Left cardiac atrium (tissue), 4 donors: ENCODE measurements at places on chromosomes 5 and 9. TPM values are rescaled to one million over a fixed set of nuclear protein-coding genes. Genes with fewer than 3 reads are reported as not detected.

Gene BRINP1
- total RNA-seq: 0.44 TPM

Gene TMC1
- total RNA-seq: not detected

Gene ACSL6
- 1.6 TPM for total RNA-seq

Gene MTAP
- 21.3 TPM for total RNA-seq

Gene FCN2
- total RNA-seq: 2.0 TPM

Gene IL9
- not detected for total RNA-seq

Gene HMCN2
- total RNA-seq: 4.6 TPM

Gene PCA3
- total RNA-seq: not detected

Gene CDH6
- 2.3 TPM for total RNA-seq

GRCh38 chr9:126389992-126390391, 63.4 kb downstream of the MVB12B start:
- DNase-seq: no peak

GRCh38 chr9:136857166-136857565, 5.0 kb downstream of the MAMDC4 start:
- DNase-seq: peak; percentile 18

DNA sequence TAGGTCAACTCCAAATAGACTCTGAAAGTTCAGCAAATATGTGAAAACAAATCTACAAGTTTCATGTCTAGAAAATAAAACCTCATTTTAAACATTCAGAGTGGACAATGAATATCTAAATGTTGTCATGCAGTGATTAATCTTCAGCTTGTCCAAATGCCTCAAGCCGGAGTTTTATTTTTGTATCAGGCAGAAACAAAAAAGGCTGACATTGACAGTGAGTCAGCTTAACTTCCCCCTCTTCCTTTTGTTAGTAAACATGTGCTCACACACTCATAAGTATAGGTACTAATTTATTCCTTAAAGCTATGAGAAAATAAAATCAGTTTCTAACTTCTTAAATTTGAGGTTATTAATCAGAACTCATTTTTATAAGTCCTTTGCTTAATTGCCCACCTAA, 467.9 kb upstream of the DAB2 start:
- DNase-seq: no peak

- no peak for DNase-seq
These were observed 266.1 kb downstream of the SMARCA2 start for GRCh38 chr9:2281031-2281802.

DNA sequence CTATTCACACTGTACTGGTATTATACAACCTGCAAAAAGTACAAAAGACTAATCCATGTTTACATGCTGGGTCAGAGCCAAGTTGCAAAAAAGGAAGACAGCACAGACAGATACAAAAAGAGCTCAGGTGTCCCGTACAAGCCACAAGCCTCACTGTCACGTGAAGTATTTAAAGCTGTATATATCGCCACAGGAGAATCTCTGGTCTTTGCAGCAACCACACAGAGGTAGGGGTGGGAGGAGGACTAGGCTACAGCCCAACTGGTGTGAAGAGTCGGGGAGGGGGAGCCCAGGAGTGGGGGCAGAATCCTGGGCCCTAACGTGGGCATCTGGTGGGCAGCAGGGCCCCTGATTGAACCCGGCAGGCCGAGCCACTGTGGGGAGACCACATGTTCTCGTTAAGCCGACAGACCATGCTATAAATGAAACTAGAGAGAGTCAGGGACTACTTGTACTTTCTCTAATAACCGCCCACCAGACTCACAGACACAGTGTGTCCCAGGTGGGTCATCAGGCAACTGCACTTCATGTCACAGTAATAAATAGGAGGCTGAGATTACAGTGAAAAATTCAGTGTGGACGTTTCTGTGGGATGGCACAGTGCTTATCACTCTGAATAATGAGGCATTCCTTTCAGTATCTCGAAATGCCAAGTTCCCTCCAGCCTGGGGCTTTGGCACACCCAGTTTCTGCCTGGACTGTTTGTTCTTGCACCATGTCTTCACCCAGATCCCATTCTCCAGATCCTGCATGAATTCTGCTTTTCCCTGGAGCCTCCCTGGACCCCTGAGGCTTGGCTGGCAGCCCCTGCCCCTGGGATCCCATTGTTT, 79.3 kb upstream of the SH3PXD2B start:
- DNase-seq: no peak

DNA sequence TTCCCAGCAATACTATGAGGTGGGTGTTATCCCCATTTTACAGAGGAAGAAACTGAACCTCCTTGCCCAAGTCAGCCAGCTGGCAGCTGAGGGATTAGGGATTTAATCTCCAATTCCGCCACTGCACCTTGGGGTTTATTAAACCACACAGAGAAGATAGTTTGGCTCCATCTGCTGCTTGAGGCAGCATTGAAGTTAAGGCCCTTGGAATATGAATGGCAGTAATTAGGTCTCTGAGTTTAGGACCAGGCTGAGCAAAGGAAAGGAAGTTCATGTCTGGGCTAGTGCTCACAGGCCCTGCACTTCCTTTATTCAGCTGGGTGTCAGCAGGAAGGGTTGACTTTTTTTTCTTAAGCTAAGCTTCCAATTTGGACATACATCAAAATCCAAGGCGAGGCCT, 86.9 kb upstream of the GDNF start:
- DNase-seq: no peak

DNA sequence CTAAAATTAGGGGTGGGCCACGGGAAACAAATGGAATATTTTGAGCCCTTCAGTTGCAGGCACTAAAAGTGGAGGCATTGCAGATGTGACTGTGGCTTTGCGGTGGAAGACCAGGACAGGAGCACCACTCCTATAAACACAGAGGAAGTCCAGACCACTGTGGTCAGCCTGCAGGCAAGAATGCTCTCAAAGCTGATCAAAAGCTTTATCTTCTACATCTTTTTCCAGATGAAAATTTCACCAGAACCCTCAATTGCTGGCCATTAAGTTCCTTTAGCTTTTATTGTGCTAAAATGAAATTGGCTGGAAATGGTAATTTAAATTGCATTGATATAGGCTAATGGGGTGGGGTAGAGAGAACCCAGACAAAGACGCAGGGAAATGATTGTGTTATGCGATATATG, 208.8 kb downstream of the ERCC6L2 start:
- DNase-seq: no peak

GRCh38 chr9:113721856-113722255, 154.3 kb upstream of the ZNF618 start:
- no peak for DNase-seq

DNA sequence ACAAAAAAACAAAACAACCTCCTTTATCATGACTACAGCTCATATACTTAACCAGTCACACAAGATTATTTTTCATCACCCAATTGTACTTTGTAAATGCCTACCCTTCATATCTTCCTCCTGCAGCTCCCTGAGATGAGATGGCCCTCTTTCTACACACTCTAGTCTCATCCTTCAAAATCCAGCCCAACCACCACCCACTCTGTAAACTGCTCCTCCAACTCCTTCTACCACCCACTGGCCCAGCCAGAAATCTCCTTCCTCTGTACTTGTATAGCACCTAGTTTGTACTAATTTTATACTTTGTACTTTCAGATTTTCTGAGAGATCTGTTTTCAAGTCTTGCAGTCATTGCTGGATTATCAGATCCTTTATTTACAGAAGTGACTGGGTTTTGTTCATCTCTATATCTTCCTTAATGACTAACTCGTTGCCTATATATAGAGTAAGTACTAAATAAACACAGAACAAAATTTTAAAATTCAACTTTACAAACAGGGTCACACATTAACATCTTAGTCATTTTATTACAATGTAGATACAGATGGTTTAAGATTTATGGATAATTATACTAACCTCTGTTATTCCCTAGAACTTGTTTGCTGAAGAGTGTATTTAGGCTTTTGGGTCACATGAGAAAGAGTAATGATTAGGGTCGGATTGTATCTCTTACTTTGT, 155.7 kb downstream of the NFIB start:
- DNase-seq: no peak

GRCh38 chr5:71573591-71573990, 13.5 kb upstream of the MCCC2 start:
- no peak for DNase-seq

DNA sequence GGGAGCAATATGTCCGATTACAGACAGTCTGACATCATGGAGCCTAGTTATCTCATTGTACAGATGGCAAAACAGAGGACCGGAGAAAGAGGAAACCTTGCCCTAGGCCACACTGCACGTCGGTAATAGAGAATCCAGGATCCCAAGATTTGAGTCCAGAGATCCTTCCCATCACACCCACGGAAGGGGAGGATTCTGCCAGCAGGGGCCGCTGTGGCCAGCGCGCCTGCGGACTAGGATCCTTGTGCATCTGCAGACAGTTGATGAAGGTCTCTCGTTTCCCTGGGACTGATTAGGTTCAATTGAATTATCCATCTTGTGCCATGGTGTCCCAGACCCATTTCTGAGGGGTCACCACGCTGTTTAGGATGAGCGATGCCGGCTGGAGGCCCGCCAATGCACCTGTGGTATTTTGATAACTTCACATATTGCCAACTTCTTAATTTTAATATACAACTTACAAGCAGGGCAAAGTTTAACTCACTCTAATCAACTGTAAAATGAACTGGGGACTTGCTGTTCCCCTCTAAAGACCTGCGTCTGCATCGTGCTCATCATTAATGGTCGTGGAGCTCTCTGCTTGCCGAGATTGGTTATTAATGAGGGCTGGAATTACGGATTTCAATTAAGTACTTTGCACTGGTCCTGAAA, 592.7 kb upstream of the BRINP1 start:
- peak; percentile 31 for DNase-seq
